ENCODE measurements at places on chromosomes 2 and 18.

GRCh38 chr2:127105656-127106456 is 1.1 kb downstream of the BIN1 start:
- DNase-seq, result peak; percentile 69

DNA sequence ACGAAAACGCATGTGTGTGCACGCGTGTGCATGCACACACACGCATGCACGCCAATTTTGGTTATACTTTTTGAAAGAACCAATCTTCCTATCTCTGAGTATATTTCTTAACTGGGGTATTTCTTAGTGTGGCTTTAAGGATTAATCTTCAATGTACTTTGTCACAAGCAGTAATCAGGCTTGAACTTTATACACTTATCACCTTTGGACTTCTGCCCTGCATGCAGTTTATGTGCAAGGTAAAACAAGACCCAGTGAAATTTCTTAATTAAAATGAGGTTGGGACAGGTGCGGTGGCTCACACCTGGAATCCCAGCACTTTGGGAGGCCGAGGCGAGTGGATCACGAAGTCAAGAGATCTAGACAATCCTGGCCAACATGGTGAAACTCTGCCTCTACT is 85.3 kb downstream of the OSBPL6 start:
- DNase-seq, result no peak

GRCh38 chr18:44130376-44130942 is 550.2 kb upstream of the SETBP1 start:
- DNase-seq, result peak; percentile 53

DNA sequence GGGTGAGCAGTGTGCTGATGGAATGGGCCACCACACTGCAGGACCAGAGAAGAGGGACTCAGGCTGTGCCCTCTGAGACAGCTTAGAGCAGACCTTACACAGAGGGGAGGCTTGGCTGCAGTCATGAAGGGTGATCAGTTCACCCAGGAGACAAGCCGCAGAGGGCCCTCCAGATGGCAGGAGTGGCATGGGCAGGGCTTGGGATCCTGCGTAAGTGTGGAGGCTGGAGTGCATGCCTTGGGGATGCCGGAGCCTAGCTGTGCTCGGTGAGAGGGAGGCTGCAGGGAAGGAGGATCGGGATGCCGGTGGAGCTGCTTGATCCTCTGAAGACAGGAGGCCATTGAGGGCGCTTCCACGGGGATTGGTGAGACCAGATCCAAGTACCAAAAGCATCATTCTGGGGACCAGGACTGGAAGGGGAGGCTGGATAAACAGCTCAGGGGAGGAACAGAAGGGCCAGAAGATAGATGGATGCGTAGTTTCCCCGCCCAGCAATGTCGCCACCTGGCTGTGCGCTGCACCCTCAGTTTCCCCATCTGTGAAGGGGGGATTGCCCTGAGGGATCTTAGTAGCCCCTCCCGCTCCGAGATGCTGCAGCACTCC is 163.4 kb downstream of the INHBB start:
- no peak for DNase-seq

GRCh38 chr2:163341426-163341825 is 394.4 kb downstream of the FIGN start:
- DNase-seq, result peak; percentile 85

Data from astrocyte of the spinal cord (primary cell).